Left renal pelvis (tissue), 4 donors: ENCODE measurements at places on chromosomes 7 and 10.

DNA sequence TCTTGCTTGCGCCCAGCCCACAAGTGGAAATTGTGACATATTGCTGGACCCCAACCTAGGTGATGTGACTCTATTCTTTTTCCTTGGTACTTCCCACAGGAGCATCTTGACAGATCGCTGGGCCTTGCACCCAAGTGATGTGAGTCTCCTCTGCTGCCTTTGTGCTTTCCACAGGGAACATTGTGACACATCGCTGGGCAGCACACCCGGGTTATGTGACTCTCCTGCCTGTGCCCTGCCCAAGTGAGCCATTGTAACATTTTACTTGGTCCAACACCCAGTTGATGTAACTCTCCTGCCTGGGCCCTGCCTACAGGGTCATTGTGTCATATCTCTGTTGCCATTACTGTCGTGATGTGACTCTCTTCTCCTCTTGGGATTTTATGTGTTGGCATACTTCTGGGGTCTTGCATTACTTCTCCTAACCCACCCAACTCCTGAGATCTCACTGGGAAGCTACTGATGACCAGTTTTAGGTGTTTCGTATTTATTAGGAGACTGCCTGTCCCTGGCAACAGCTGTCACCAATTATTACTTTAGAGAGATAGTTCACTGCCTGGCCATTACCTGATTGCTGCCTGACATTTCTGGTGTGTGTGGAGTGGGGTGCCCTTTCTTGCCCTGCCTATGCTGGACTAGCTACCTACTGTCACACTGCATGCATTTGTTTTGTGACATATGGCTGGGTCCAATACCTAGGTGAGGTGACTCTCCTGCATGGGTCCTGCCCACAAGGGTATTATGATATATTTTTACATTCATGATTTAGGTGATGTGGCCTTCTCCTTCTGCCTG lies 45.4 kb upstream of the ZNF680 start:
- no peak for DNase-seq

- DNase-seq, result no peak
These were observed 104.9 kb downstream of the SPDYE5 start for GRCh38 chr7:75596727-75597614.

- DNase-seq, result no peak
These were observed 14.0 kb downstream of the ASNS start for GRCh38 chr7:97858221-97858620.

DNA sequence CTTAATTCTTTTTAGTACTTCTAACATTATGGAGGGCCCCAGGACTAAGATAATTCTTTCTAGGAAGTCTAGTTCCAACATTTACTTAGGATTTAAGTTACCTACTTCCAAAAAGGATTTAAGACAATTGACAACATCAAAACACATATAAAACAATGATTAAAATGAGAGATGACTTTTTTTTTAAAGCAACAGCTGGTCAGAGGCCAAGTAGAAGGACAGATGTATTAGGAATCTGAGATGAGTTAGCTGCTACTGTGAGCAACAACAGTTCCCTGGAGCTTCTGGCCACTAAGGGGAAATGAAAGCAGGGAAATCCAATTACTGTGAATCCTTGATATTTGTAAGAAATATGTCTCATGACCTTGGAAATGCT lies 222.3 kb downstream of the PHTF2 start:
- no peak for DNase-seq

DNA sequence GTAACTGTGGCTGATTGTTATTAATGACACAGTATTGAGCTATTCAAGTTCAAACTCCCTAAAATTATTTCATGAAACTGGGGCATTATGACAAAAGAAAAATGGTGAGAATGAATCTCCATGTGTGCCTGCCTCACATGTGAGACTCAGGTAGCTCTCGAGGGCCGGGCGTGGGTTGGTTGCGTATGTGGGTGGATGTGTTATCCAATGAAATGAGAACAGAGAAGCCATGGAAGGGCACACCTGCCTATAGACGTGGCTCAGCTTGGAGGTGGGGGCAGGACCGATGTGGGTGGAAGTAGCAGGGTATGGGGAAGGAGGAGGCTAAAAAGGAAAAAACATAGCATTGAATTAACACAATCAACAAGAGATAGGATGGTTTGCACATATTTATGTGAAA lies 96.5 kb downstream of the AOAH start:
- DNase-seq, result no peak

- no peak for DNase-seq
These were observed at the start of gene RPA3 for GRCh38 chr7:7718492-7718891. Gene RPA3 (minus strand): TSS chr7:7718607. CDS start chr7:7640418, 78,189 bp downstream.

GRCh38 chr7:101859411-101860106 lies 42.1 kb downstream of the CUX1 start:
- DNase-seq, result no peak
